Right cardiac atrium (tissue), 5 donors: ENCODE measurements at places on chromosomes 3 and 15. TPM values are rescaled to one million over a fixed set of nuclear protein-coding genes. Genes with fewer than 3 reads are reported as not detected.
A peak's percentile ranks its signal among the peaks of the same experiment; 100 is the strongest.

GRCh38 chr3:87719060-87719459 lies 339.7 kb downstream of the CGGBP1 start:
- DNase-seq, result no peak

GRCh38 chr3:16633948-16634347 lies 28.7 kb upstream of the DAZL start:
- no peak for DNase-seq

DNA sequence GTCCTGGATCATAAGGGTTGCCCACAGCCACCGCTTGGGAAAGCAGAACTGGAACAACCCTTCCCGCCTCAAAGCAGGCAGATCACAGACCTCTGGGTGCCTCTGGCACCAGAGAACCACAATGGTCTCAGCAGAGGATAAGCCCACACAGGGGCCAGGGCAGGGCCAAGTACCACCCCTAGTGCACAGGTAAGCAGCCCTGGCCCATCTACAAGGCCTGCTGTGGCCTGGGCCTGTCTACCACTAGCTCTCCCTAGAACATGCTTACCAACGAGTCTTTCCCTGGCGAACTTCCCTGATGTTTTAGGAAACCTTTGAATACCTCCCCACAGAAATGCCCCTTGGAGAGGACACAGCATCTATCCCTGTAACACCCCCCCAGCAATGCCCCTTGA lies 28.3 kb downstream of the TNK2 start:
- no peak for DNase-seq

- DNase-seq, result no peak
Observed at GRCh38 chr3:217099-217813, 20.7 kb downstream of the CHL1 start.

GRCh38 chr15:75902129-75902557 lies 1.5 kb upstream of the FBXO22 start:
- DNase-seq, result no peak

DNA sequence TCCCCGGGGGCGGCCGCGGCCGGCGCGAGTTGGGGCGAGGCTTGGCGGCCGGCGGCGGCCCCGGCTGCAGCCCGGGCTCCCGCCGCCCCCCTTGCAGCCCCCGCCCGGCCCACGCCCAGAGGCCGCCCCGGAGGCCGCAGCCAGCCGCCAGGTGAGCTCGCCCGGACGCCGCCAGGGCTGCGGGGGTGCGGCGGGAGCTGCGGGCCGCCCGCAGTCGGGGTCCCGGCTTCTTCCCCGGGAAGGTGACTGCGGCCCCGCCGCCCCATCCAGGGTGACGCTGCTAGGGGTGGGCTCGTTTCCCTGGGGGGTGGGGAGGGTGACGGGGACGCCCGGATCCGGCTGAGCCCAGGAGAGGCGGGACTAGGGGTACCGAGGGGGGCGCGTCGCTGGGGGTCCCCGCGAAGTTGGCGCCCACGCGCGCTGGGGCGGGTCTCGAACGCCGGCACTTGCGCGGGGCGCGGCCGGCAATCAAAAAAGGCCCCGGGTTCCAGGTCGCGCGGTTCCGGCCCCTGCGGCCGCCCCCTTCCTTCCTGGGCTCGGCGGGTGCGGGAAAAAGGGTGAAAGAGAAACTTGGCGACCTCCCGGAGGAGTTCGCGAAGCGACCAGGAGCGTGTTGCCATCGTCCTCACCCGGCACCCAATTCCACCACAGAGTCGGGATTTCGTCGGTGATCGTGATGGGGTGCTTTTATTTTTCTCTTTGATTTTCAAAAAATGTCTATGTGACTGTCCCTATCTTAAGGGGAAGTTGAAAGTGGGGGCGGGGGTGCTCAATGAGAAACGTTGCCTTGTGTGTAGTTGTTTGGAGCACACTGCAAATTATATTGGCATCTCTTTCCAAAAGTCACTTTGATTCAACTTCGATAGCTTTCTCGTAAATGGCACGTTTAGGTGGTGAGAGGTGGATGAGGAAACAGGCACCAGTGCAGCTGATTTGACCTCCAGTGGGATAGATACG lies 619 bp downstream of the ATXN7 start:
- DNase-seq, result peak; percentile 50

Gene COL6A6
- 3.6 TPM for total RNA-seq

DNA sequence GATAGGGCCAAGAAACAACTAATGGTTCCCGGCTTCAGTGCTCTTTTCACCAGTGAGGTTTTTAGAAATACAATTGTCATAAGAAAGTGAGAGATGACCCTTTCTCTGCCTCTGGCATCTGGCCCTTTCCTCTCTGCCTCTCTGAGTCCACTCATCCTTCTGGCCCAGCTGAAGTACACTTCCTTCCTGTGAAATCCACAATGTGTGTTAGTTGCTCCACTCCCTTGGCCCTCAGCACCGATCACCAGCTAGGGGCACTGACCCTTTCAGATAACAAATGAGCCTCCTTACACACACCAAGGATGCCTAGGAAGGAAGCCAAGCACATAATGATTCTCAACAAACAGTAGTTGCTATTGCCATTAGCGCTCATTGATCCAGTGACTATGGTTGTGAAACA lies 2.9 kb upstream of the CAV3 start:
- no peak for DNase-seq

DNA sequence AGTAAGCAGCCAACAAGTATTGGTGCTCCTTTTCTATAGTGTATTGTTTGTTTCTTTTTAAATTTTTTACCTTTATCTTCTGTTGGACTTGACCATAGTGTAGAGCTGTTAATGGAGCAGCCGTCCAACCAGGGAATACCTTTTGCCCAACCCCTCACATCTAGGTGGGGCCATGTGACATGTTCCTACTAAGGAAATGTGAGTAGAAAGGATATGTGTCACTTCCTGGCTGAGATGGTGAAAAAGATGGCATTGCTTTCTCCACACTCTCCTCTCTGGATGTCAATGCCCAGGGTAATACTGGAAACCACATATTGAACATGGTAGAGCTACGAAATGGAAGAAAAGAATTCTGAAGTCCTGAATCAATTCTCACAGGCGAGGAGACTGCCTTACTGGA lies 218.8 kb downstream of the TBL1XR1 start:
- no peak for DNase-seq

- DNase-seq, result no peak
Observed at GRCh38 chr3:13235897-13236296, 162.7 kb upstream of the IQSEC1 start.

Gene STAB1
- 159 TPM for total RNA-seq

Gene SH3GL3
- 1.2 TPM for total RNA-seq

GRCh38 chr3:10396083-10396482 lies 75.2 kb upstream of the SEC13 start:
- no peak for DNase-seq

- DNase-seq, result no peak
Observed at GRCh38 chr3:23439080-23439479, 236.0 kb downstream of the UBE2E2 start.

Gene ISLR2
- total RNA-seq, result 0.71 TPM

DNA sequence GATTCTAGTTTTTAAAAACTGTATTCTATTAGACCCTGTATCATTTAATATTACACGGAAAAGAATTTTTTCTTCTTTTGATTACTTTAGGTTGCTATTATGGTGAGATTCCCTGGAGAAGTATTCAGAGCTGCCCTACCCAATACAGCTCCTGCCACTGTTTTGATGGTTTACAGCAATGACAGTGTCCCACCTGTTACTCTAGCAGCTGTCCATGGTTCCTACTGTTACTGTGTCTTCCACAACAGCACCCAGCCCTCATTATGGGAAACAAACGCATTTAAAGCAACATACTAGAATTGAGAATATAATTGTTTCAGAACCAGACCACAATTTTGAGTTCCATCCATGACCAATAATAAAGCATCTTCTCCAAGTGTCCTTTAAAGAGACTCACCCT lies 450.7 kb downstream of the SHQ1 start:
- DNase-seq, result no peak

Gene GOLGA6L4
- total RNA-seq, result 2.9 TPM

GRCh38 chr3:11134794-11135193 lies 19.5 kb upstream of the HRH1 start:
- DNase-seq, result no peak

- no peak for DNase-seq
Observed at GRCh38 chr3:38549486-38549885, 53.3 kb downstream of the EXOG start.

DNA sequence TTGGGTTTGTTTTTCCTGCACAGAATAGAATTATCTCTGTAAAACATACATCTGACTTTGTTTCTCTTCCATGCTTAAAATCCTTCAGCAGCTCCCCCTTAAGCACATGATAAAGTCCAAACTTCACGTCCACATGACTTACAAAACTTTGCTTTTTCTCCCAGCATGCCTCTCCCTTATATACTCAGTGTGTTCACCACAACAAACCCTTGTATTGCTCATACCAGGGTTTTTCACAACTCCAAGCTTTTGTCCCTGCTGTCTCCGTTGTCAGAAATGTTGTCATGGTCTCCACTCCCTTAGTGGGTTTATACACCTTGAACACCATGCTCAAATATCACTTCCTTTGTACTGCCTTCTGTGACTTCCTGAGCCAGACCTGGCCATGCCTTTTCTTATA lies 91.1 kb upstream of the MITF start:
- DNase-seq, result no peak

Gene GXYLT2
- total RNA-seq, result 50.7 TPM

Gene GNAT1
- total RNA-seq, result not detected

DNA sequence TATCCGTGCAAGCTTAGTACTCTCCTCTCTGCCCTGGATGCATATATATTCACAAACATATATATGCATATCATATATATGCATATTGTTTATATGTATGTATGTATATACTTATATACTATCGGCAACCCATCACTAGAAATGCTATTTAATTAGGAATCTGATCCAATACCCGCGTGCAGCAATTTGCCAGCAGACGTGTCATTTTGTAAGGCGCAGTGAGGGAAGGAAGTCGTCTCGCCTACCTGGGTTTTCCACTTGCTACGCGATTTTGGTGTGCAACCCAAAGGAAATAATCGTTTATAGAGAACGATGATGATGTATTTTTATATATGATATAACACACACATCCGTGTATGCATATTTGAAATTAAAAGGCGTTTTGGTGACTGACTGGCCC lies 5.6 kb upstream of the FEZF2 start:
- no peak for DNase-seq

Gene TRPM1
- not detected for total RNA-seq
